ENCODE measurements at places on chromosomes 5 and 9.

GRCh38 chr5:135319928-135320606, 79.0 kb downstream of the MACROH2A1 start:
- DNase-seq, result no peak

GRCh38 chr9:134435550-134436378, 109.5 kb downstream of the RXRA start:
- no peak for DNase-seq

DNA sequence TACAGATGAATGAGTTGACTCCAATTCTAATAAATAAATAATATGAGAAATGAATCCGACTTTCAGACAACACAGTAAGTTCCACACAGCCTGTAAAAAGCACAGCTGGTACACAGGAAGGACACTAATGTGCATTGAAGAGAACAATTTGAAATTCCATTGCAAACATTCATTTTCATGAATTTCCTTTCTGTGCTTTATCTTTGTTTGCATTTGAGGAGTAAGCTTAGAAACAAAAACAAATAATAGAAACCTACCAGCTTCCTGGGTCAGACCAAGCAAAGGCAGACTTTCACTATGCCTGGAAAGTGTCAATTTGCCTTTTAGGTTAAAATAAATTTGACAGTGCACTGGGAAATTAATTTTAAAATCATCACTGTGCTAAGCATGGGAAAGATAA, 143.8 kb upstream of the VLDLR start:
- DNase-seq, result no peak

DNA sequence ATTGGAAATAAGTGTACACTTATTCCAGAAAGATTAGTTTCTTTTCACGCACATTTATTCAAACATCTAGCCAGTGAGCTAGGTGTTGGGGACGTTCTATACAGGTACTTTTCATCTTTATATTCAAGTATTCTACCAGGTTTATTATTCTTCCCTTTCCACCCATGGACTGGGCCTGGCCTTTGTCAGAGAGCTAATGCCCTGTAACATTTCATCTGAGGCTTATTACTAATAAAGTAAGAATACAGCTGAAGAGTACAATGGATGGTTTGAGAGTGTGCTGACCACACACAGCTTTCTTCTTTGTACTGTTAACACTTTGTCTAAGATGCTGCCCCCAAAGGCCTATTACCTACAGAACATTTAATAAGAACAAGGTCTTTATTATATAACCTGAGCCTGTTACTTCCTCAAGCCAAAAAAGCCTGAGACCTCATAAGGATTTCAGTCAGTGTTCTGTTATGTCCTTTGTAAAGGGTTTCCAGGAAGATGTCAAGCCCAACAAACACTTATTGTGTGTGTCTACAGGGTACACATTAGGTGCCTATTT, 93.5 kb downstream of the ZNF608 start:
- DNase-seq, result no peak

GRCh38 chr9:38443597-38443996, 19.3 kb upstream of the IGFBPL1 start:
- DNase-seq, result no peak

DNA sequence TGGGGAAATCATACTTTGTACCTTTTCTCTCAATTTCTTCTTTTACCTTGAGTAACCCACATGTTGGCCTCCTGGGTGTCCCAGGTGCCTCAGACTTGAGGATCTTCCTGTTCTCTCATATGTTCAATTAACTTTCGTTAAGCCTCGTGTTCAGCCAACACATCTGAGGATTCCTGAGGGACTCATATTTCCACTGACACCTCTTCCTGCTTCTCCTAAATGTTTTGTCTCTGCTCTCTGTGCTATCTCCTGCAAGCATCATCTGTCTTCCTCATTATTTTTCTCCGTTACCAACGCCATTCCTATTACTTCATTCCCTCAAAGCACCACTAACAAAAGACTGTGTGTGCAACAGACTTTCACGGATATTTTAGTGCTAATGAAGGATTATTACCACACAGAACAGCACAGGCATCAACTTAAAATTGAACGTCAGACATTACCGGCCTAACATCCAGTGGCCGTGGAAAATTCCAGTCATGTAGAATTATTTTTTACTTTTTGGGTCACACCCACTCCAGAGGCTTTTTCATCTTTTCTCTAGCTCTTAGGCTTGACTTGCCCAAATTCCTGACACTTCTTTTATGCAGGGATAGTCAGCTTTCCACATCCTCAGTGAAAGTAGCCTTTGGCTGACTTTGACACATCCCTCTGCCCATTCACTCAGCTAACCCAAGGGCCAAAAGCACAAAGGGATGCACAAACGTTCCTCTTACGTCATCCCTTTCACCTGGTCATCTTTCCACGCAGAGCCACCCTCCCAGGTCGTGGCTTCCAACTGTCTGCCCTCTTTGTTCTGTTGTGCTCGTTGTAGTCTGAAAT, 46.0 kb upstream of the OSMR start:
- DNase-seq, result no peak

DNA sequence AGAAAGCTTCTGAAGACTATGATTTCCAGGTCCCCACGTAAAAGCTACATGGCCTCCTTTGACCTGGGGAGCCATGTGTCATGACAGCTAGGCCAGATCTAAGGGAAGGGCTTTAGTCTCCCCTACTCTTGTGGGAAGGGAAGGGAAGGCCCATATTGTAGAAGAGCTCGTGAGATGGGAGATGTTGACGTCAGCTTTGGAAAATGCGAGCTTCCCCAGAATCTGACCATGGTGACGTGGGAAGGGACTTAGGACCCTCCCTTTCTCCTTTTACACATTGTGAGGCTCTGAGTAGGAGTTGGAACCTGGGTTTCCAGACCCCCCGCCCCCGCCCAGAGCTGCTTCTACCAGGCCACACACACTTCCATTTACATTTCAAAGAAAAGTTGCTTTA, 165.5 kb downstream of the SYK start:
- DNase-seq, result no peak

- DNase-seq, result no peak
Observed at GRCh38 chr5:55416306-55416705, 108.5 kb downstream of the MTREX start.

GRCh38 chr5:181088289-181088688, 42.7 kb downstream of the OR2V1 start:
- DNase-seq, result no peak

- DNase-seq, result no peak
Observed at GRCh38 chr9:137439158-137439714, 1.9 kb downstream of the ENTPD8 start.

- no peak for DNase-seq
Observed at GRCh38 chr5:14341571-14342230, 198.6 kb downstream of the TRIO start.

DNA sequence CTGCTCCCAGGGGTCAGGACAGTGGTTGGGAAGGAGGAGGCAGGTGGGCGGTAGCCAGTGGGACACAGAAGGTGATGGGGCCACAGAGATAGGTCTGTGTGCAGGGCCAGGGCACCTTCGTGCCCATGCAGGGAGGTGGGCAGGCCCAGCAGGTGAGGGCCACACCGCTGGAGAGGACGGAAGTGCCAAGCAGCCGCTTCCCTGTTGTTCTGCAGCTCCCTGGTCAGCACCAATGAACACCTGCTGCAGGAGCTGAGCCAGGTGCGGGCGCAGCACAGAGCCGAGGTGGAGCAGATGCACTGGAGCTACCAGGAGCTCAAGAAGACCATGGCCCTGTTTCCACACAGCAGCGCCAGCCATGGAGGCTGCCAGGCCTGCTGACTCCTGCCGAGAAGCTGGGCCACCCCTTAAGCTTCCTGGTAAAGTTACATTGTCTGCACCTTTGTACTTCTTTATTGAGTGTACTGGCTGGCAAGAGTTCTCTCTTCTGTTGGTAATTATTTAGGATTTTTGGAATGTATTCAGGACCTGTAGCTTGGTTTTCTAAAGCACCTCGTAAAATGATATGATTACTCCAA, 40.3 kb downstream of the TPPP start:
- DNase-seq, result no peak

- DNase-seq, result no peak
Observed at GRCh38 chr5:173245319-173246134, 10.5 kb upstream of the NKX2-5 start.

GRCh38 chr9:29866556-29866955, 2293.3 kb upstream of the C9orf72 start:
- DNase-seq, result no peak

- DNase-seq, result no peak
Observed at GRCh38 chr9:124511891-124512805, 4.9 kb upstream of the NR5A1 start.

DNA sequence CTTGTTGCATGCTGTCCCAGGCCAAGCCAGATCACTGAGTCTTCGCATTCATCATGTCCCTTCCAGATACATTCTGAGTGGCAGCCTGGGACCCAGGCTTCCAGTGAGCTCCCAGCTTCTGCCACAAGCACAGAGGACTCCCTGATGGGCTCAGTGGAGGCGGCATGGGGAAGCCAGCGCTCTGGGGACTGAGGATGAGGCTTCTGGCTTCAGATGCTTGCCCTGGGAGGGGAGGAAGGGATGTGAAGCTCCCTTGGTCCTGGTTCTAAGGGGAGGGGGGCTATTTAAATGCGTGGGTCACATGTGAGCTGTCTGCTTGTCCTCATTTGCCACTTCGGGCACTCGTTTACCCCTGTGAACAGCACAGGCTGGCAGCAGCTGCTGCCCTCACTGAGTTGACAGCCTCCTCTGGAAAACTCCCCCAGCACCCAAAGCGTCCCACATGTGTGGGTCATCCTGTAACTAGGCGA, 174.0 kb downstream of the NR3C1 start:
- no peak for DNase-seq

DNA sequence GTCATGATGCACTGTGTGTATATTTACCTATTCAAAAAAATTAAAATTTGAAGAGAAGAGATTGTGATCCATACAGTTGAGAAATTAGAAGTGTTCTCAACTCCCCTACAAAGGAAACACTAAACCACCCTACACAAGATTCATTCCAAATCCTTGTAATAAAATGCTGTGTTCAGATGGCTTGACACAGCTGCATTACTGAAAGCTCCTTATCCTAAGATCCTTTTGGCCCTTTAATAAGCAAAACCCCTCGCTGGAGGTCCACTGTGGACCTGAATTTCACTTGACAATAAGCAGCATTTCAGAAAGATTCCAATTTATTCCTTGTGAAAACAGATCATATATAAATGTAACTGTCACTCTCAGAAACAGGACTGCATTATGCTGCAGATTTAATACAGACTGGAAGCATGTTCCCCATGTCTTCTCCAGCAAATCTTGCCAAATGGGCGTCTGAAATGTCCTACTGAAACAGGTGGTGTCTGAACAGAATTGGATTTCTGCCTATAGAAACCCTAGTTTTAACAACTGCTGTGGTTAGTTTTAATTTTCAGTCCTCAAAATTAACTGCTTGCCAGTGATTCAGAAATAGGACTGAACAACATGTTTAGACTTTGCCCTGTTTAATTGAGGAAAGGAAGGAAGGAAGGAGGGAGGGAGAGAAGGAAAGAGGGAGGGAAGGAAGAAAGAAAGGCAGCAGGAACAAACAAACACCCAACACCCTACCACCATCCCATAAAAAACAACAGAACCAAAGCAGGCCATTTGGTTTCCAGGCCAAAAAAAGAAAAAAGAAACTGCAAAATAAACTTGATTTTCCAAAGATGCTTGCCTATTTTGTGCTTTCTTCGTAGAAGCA, 179.6 kb downstream of the MLLT3 start:
- no peak for DNase-seq

GRCh38 chr9:116027096-116027495, 126.5 kb upstream of the PAPPA start:
- no peak for DNase-seq

- no peak for DNase-seq
Observed at GRCh38 chr9:4092793-4093709, 206.8 kb downstream of the GLIS3 start.

- no peak for DNase-seq
Observed at GRCh38 chr5:164175083-164175482, 669.7 kb downstream of the MAT2B start.

DNA sequence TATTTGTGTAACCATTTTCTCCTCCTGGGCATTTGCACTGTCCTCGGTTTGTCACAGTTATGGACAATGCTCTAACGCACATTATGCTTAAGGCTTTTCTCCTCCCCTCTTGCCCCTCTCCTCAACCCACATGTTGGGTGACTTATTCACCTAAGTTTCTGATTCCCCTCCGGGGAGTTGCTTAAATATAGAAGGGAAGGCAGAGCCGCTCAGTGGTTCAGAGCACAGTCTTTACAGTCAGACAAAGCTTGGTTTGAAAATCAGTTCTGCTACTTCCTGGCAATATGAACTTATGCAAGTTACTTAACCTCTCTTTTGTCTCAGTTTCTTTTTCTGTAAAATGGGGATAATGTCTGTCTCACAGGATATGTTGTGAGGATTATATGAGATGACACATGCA, 41.2 kb upstream of the SPRY4 start:
- no peak for DNase-seq

DNA sequence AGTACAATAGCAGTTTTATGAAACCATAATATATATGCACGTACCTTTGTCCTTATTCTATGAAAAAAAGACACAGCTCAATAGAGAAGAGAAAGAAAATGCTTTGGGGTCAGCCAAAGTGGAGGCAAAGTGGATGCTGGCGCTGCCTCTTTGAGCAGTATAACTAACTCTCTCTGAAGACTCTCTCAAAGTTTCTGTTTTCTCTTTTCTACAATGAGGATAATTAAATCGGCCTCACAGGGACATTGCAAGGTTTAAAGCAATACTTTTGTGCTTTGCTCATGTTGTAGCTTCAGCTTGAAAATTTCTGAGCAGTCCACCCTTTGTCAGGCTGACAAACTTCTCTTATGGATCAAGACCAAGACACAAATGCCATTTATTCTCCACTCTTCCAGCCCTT, 455.1 kb upstream of the MPDZ start:
- no peak for DNase-seq

GRCh38 chr9:109770101-109770500, 9.9 kb upstream of the PALM2AKAP2 start:
- no peak for DNase-seq

DNA sequence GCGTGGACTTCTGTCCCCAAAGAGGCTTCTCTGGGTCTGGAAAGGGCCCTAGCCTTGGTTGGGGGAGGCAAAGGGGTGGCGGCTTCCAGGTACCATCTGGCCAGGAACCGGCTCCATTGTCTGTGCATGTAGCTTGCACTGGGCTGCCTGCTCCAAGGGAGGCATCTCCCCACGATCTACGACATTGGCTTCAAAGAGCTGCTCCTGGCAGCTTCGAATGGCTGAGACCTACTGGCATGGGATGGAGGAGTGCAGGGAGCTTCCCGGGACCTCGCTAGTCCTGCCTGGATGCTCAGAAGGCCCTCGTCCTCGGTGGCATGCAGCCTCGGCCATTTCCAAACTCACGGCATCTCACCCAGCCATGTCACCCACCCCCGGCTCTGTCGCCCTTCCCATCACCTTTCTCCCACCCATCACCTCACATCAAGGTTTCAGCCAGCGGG, 137.8 kb downstream of the KCNIP1 start:
- DNase-seq, result no peak

GRCh38 chr5:117594166-117594565, 1019.5 kb upstream of the SEMA6A start:
- DNase-seq, result no peak

DNA sequence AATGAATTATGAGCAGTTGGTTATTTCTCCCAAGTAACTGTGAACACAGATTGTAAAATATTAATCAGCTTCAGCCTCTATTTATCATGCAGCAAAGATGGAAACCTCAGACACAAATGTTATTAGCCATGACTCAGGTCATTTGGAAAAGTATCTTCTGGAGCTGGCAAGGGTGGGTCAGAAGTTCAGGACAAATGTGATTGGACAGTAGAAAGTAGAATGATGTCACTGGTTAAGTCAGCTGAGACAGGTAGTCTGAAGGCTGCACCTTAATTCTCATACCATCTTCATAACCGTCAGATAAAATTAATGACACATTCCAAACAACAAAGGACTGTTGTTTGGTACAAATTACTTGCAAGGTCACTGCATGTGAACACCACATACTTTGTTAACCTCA, 140.2 kb downstream of the EMB start:
- no peak for DNase-seq

Measured in SIG-M5 (cell line).